ENCODE measurements at places on chromosomes 5 and 9. TPM values are rescaled to one million over a fixed set of nuclear protein-coding genes. Genes with fewer than 3 reads are reported as not detected.

AMACR gene
- 12.2 TPM for total RNA-seq

DNA sequence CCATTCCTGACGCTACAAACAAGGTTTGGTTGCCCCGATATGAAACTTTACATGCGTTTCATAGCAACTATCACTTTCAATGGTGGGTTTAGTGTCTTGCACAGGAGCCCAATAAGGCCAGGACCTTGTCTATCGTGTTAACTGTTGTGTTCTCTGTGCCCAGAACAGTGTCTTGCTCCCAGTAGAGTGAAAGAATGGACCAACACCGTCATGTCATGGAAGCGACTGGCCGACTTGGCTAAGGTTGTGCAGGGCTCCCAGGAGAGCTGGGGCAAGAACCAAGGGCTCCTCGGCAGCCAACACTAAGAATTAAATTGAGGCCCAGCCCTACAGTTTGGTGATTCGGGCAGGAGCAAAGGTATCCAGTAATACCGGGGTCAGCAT is 498 bp upstream of the ARHGEF37 start:
- no peak for DNase-seq

- no peak for DNase-seq
Measured at GRCh38 chr9:134832471-134832870, 48.1 kb upstream of the FCN2 start.

DNA sequence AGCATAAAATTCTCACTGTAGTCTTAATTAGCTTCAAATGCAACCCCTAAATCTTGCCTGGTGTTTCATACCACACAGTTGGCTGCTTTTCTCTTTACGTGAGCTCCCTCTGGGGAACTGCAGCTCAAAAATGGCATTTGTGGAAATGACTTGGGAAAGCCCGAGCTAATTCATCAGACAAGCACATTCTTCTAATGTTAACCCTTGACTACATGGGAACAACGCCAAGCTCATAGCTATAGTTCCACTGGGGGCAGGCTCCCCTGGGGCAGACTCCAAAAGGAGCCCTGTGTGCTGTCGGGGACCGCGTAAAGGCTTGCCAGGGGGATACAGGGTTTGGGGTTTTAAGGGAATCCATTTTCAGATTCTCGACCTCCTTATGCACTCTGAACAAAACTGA is 301.4 kb upstream of the DAP start:
- no peak for DNase-seq

GRCh38 chr5:172801179-172801671 is 30.2 kb upstream of the DUSP1 start:
- DNase-seq, result no peak

GRCh38 chr5:4309026-4309425 is 713.4 kb downstream of the IRX1 start:
- DNase-seq, result no peak

- DNase-seq, result no peak
Measured at GRCh38 chr9:77417566-77417965, 230.6 kb downstream of the GNA14 start.

- DNase-seq, result no peak
Measured at GRCh38 chr9:118271331-118271730, 567.1 kb downstream of the TLR4 start.

ANKRD18A gene
- total RNA-seq, result 4.3 TPM

- no peak for DNase-seq
Measured at GRCh38 chr9:137669261-137669672, 50.5 kb downstream of the EHMT1 start.

DNA sequence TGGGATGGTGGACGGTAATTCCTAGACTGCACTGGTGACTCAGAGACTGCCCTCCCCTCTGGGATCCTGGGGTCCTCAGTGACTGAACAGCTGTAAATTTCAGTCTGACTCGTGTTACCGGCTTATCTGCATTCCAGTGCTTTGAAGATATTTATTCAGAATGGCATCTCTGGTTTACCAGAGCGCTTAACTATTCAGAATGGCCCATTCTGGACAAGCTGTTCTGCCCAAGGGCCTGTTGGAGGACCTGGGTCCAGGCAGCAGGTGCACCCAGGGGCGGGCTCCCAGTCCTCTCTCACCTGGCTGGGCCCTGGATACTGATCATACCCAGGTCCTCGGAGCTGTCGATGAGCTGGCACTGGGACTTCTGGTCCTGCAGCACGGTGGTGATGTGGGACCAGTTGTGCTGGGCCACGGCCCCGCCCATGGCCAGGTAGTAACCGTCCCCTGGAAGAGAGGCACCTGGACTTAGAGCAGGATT is 48.0 kb downstream of the SARDH start:
- DNase-seq, result peak; percentile 73

SEMA5A gene
- 29.3 TPM for total RNA-seq

- no peak for DNase-seq
Measured at GRCh38 chr9:2984491-2984890, 140.6 kb upstream of the PUM3 start.

ITK gene
- total RNA-seq, result 6.3 TPM

GRCh38 chr9:38641985-38642864 is 21.8 kb upstream of the ANKRD18A start:
- no peak for DNase-seq

- no peak for DNase-seq
Measured at GRCh38 chr9:76662476-76663281, 101.6 kb upstream of the PCA3 start.

DNA sequence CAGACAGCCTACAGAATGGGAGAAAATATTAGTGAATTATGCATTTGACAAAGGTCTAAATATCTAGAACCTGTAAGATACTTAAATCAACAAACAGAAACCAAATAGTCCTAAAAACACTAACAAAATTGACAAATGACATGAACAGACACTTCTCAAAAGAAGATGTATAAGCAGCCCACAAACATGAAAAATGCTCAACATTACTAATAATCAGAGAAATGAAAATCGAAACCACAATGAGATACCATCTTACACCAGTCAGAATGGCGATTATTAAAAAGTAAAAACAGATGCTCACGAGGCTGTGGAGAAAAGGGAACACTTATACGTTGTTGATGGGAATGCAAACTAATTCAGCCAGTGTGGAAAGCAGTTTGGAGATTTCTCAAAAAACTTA is 1186.8 kb downstream of the DTWD2 start:
- no peak for DNase-seq

DNA sequence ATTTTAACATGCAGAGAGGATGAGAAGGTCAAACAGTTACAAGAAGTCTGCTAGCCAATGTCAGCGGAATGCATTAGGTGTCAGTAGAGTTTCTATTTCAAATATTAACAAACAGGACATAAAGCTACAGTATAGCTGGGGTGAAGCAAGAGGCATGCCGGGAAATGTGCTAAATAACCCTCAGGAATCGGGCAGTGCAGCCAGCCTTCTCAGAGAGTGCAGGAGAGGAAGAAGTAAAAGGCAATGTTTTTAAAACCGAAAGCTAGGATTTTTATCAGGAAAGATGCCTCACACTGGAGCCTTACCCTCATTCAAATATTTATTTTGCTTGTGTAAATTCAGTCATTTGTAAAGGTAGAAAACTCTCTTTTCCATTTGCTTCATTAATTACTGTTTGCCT is 59.1 kb upstream of the SH3GL2 start:
- no peak for DNase-seq

NDFIP1 gene
- 70.5 TPM for total RNA-seq

ADRA1B gene
- 3.8 TPM for total RNA-seq

SV2C gene
- 0.32 TPM for total RNA-seq

GRCh38 chr5:91434348-91434747 is 51.2 kb upstream of the ARRDC3 start:
- DNase-seq, result no peak

PRR7 gene
- 1.7 TPM for total RNA-seq

GRCh38 chr5:141878186-141878710 is at the start of gene PCDH1:
Gene PCDH1 (minus strand): TSS chr5:141878410. CDS start chr5:141878262, 148 bp downstream.
- no peak for DNase-seq

GRCh38 chr9:95000821-95001220 is 274.3 kb downstream of the AOPEP start:
- no peak for DNase-seq

- DNase-seq, result no peak
Measured at GRCh38 chr9:136925414-136926153, 19.0 kb downstream of the FBXW5 start.

- DNase-seq, result no peak
Measured at GRCh38 chr5:79130781-79131180, 19.2 kb downstream of the BHMT start.

DNA sequence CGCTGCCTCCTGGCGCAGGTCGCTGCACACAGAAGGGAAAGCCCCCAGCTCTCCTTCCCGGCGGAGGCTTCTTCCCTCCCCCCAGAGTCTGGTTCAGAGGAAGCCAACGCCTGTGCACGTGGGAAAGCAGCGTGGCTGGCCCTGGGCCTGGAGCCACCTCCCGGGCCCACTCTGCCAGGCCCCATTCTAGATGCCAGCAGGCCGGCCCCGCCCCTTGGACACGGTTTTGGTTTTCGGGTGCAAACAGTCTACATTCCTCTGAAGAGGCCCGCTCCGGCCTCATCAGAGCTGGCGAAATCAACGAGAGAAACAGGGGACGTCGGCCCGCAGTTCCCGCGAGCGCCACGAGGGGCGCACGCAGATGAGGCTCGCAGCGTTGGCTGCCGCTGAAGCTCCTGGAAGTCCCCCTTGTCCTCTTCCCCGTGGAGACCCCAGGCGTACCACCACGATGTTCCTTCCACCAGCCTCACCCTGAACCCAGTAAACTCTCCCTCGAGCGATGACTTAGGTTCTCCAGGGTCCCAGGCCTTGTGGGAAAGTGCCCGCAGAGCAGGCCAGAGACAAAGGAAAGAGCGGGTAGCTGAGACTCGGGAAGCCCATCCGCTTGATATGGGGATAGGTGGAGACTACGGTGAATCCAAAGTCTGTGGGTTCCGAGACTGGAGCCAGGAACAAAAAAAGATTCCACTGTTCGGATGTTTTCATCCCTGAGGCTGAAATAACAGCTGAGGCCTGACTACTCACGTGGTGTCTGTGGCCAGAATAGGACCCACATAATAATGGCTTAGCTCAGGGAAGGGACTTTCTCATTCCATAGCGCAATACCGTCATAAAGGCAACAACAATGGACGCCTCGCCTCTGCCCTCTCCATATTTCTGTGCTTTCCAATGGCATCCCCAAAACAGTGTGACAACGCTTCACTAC is 64.2 kb downstream of the KLF4 start:
- DNase-seq, result peak; percentile 91

- no peak for DNase-seq
Measured at GRCh38 chr9:105880517-105880916, 186.2 kb downstream of the TMEM38B start.

AMBP gene
- 1.0 TPM for total RNA-seq

- DNase-seq, result no peak
Measured at GRCh38 chr9:137989999-137990715, 112.6 kb downstream of the CACNA1B start.

DNA sequence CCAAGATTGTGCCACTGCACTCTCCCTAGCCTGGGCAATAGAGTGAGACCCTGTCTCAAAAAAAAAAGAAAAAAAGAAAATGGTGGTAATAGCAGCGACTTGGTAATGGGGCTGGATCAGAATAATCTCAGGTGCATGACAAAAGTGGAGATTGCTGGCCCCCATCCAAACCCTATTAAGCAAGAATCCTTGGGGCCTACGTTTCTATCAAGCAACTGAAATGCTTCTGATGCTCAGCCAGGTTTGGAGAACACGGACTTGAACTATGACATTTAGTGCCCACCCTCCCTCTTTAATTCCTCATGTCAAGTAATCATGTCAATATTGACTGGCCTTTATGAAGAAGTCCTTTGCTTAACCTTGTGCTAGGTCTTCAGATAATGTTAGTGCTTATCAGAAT is 6.6 kb downstream of the C5orf52 start:
- DNase-seq, result no peak

ZFP62 gene
- 28.3 TPM for total RNA-seq

DNA sequence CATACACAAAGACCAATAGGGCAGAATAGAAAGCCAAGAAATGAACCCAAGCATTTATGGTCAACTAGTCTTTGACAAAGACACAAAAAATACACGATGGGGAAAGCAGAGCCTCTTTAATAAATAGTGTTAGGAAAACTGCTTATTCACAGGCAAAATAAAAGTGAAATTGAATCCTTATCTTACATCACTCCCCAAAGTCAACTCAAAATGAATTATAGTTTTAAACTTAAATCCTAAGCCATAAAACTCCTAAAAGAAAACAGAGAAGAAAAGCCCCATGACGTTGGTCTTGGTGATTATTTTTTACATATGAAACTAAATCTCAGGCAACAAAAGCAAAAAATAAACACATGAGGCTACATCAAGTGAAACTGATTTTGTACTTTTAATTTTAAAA is 46.8 kb downstream of the CHSY3 start:
- no peak for DNase-seq

PJA2 gene
- total RNA-seq, result 84.0 TPM

DNA sequence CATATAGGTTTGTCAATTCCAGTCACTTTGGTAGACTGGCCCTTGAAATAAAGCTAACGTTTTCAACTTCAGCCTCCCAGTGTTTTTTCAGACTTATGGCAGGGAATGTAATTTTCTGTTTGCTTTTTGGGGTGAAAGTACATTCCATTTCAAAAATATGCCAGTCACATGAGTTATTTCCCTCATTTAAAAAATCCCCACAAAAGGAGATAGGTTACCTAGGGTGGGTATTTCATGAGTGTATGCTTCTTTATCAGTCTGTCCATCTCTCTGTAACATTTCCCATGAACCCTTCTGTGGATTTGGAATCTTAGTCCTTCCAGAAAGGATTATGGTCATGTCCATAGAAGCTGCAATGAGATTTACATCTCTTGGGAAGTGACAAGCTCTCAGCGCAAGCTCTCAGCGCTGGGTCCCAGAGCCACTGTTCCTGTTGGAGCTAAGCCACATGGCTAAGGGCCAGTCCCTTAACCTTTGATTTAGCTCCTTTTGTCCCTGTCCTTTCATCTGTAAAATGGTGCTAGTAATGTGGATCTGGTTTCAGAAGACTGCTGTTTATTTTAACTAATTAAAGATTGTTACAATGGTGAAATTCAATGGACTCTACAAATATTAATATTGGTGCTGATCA is 294.9 kb downstream of the NR3C1 start:
- no peak for DNase-seq

LECT2 gene
- total RNA-seq, result not detected

GRCh38 chr5:27682600-27682999 is 644.2 kb upstream of the CDH9 start:
- no peak for DNase-seq

S1PR3 gene
- total RNA-seq, result 10.0 TPM

DNA sequence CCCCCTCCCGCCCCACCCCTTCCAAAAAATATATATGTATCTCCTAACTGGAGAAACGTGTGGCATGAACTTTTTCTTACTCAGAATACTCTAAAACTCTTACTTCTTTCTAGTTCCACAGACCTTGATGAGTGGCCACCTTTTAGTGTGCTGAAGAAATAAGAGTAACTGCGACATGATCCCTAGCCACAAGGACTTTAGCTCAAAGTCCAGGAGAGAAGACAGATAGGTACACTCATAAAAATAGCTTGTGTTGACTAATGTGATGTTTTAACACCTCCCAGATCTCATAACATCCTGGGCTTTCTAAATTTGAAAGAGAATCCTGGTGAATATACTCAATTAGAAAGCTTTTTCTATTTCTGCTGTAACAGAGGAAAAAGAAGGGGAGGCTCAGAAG is 1005.0 kb upstream of the DMAC1 start:
- DNase-seq, result no peak

- no peak for DNase-seq
Measured at GRCh38 chr5:168766426-168766700, 187.2 kb upstream of the PANK3 start.
